ENCODE measurements at places on chromosomes 1 and 21.
A peak's percentile ranks its signal among the peaks of the same experiment; 100 is the strongest.

GRCh38 chr1:221714227-221715152, 27.4 kb downstream of the DUSP10 start:
- DNase-seq = no peak

- peak; percentile 84 for DNase-seq
Observed at GRCh38 chr1:51070640-51071039, 31.4 kb upstream of the C1orf185 start.

GRCh38 chr1:172900376-172900997, 150.3 kb downstream of the TNFSF18 start:
- DNase-seq = no peak

DNA sequence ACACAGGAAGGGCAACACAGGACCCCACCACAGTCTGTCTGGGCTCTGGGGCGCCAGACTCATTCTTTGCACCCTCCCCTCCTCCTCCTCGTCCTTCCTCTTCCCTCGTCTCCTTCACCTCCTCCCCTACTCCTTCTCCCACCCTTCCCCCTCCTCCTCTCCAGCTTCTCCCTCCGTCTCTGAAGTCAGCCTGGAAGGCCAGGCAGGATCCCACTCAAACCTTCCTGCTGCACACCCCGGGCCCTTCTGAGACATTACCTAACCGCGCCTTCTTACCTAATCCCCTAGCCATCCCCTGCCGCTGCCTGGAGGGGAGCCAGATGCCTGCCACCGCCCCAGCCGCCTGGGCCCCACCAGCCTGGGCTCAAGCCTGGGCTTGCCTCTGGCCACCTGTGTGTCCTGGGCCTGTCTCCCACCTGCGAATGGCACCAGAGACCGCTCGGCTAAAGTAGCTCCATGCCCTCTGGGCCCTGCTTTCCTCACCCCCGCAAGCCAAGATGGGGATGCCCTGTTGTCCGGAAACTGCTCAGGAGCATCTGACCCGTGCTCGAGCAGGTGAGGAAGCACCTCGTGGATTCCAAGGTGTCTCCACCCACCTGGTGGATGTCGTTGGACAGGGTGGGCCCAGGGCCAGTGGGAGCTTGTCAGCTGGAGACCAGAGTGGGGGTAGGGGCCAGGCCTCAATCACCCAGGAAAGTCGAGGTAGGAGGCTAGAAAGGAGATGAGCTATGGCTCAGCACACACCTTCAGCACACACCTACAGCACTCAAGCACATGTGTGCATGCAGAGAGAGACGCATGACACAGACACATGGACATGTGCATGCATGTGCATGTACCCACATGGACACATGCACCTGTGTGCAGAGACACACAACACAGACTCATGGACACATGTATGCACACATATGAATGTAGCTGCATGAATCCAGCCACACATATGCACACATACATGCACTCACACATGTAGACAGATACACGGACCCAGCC, 31.9 kb downstream of the WNT9A start:
- DNase-seq = no peak

GRCh38 chr1:154418923-154419619, 13.9 kb downstream of the IL6R start:
- no peak for DNase-seq

DNA sequence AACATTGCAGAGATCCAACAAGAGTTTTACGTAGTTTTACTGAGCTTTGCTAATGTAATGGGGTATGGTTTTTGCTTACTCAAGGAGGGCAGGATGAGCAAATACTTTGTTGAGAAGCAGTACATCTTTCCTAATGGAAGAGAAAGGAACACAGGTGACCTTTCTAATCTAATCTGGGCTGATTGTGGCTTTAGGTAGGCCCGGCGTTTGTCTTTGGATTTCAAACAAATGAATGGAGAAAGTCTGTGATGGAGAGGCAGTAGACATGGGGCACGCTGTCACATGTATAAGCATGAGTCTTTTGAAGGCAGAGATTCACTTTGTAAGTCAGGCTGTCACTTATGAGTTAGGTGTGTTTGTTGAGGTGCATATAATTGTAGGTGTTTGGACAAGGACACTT, 1.7 kb downstream of the PLEKHM2 start:
- no peak for DNase-seq

GRCh38 chr1:34362949-34363348, 186.2 kb downstream of the C1orf94 start:
- DNase-seq = no peak

GRCh38 chr1:103156966-103157365, 48.6 kb upstream of the COL11A1 start:
- peak; percentile 59 for DNase-seq

GRCh38 chr1:243465738-243466137, 209.9 kb downstream of the SDCCAG8 start:
- DNase-seq = no peak
